Activated CD4-positive, CD25-positive, alpha-beta regulatory T cell (primary cell): ENCODE measurements at places on chromosomes 2 and 18.

GRCh38 chr18:27797484-27797883, 379.4 kb downstream of the CDH2 start:
- no peak for DNase-seq

- no peak for DNase-seq
Observed at GRCh38 chr2:149080971-149081370, 42.5 kb downstream of the LYPD6B start.

GRCh38 chr2:186575302-186575701, 14.6 kb upstream of the ITGAV start:
- DNase-seq, result no peak

DNA sequence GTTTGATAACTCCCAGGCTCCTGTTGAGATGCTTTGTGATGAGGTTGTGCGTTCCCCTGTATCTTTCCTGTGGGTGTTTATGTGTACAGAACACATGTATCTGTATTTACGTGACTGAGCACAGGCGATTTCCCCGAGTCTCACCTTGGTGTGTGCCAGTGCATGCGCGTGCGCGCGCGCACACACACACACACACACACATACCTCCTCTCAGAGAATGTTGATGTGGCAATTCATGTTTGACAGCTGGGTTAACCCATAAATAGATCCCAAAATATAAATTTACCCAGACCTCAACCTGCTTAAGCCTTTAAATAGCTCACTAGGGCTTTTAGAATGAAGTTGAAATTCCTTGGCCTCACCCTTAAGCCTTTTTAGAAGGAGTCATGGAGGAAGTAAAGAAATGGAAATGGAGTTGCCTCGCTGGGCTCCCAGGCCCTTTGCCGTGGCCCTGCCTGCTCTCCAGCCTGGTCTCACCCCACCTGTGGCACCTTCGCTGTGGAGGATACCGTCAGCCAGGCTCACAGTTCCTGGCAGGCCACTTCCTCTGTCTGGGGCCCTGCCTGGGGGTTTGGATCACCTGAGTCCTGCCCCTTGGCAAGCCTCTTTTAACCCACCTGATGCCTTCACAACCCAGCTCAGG, 20.3 kb downstream of the AGAP1 start:
- no peak for DNase-seq

- DNase-seq, result no peak
Observed at GRCh38 chr18:159037-159652, 788 bp downstream of the USP14 start.

GRCh38 chr2:150916467-150917396, 344.9 kb downstream of the RBM43 start:
- no peak for DNase-seq

DNA sequence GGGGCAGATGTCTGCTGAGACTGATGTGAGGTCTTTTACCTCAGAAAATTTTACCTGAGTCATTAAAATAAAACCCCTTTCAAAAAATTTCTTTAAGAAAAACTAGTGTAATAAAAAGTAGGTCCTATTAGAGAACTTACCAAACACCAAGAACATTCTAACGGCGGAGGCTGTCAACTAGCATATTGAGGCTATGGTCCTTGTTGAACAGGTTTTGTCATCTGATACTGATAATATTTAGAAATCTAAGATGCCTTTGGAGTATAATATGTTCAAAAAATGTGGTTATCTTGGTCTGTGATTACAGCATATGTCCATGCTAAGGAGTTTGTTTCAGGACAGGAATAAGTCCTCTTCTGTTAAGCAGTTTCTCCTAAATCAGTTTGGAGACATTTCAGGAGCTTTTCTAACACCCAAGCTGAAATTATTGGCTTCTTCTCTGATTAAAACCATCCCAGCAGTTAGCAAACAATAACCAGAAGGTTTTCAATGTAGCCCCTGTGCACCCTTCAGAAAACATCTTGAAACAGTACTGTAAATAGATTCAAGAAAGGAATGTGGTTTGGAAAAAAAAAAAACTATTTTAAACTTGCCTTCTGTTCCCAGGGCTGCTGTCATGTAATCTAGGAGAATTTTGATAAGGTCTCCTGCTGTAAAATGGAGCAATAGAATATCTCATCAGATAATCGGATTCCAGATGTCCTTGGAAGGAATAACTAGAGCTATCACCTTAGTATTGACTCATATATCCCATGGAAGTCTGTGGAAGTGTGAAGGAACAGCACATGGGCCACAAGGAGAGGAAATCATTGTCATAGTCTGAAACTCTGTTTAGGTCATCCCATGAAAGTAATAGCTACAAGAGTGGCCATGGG, 58.7 kb upstream of the B3GNT2 start:
- no peak for DNase-seq
